ENCODE measurements at places on chromosomes 7 and 10.

GRCh38 chr7:157871681-157872080 is 534.9 kb downstream of the DNAJB6 start:
- no peak for DNase-seq

DNA sequence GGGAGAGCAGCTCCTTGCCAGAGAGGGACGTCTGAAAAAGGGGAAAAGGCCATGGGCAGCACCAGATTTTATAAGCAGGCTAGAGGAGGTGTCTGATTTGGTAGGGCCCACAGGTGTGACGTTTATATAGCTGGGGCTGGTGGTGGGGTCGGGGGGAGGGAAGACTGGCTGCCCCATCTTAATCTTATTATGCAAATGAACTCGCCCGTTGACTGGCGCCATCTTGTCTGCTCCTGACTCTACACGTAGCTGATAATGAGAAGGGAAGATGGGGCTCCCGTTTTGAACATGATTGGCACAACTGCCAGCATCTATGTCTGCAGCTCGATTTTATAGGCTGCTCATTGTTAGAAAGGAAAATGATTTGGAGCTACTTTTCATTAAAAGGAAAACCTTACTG is 28.6 kb upstream of the CADPS2 start:
- DNase-seq: no peak

DNA sequence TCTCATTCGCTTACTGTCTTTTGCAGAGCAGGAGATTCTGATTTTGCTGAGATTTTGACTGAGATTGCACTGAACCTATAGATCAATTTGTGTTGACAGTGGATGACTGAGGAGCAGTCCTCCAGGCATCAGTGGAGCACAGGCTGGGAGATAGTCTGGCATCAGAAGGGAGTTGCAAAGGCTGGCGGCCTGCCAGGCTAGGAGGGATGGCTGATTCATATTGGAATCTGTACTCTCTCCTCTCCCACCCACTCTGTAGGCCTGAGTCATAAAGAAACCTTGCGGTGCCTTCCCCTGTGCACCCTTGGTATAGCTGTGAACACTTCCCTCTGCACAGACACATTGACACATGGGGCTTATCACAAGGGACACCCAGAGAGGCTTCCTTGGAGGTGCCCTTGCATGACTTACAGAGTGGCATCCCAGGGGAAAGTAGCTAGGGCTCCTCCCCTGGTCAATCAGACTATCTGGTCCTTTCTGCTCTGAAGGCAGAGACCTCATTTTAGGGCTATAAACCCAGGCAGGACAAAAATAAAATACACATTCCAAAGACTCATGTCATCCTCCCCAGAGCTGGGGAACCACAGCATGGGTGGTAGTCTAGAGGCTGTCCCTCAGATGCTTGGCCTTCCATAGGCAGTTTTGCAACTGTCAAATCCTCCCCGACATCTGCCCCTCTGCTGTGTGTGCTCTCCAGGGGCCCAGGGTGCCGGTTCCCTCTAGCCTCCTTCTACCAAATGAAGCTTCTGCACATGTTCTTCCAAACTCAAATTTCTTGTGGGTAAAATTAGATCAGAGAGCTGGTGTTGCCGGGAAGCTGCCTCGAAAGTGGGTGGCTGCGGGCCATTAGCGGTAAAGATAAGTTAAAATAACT is 37.4 kb upstream of the EEPD1 start:
- DNase-seq: peak; percentile 75

- DNase-seq: no peak
Measured at GRCh38 chr7:142457146-142457703, 199.4 kb upstream of the PRSS58 start.

GRCh38 chr10:811379-812175 is 119.9 kb downstream of the LARP4B start:
- DNase-seq: no peak

GRCh38 chr7:134625550-134625949 is 21.1 kb upstream of the BPGM start:
- DNase-seq: no peak
